Effector memory CD8-positive, alpha-beta T cell (primary cell): ENCODE measurements at places on chromosomes 12 and 14.

- DNase-seq, result no peak
These were observed 40.4 kb upstream of the SYCP3 start for GRCh38 chr12:101779626-101780025.

DNA sequence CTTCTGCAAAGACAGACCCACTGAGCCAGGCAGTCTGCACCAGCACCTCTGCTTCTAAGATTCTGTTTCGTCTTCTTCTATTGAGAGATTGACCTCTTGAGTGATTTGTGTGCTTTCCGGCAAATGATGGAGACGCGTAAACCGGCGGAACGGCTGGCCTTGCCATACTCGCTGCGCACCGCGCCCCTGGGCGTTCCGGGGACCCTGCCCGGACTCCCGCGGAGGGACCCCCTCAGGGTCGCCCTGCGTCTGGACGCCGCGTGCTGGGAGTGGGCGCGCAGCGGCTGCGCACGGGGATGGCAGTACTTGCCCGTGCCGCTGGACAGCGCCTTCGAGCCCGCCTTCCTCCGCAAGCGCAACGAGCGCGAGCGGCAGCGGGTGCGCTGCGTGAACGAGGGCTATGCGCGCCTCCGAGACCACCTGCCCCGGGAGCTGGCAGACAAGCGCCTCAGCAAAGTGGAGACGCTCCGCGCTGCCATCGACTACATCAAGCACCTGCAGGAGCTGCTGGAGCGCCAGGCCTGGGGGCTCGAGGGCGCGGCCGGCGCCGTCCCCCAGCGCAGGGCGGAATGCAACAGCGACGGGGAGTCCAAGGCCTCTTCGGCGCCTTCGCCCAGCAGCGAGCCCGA is 703 bp downstream of the ASCL4 start:
- DNase-seq, result no peak

- DNase-seq, result no peak
These were observed 17.3 kb downstream of the IRF2BPL start for GRCh38 chr14:77011245-77011644.

DNA sequence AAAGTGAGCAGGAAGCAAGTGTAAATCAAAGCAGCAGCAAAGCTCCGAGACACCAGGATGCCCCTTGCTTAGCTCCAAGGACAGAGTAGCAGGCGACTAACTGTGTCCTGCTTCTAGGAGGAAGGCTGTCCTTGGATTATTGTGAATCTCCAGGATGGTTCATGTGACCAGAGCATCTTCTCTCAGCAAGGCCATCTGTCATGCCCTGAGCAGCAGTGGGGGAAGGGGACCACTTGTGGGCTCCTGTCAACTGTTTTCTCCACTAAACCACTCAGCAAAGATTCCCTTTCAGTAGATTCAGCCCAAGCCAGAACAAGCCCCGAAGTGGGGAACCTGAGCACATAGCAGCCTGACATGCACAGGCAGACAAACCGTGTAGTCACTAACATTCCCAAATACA is 19.4 kb downstream of the MAP3K9 start:
- no peak for DNase-seq

DNA sequence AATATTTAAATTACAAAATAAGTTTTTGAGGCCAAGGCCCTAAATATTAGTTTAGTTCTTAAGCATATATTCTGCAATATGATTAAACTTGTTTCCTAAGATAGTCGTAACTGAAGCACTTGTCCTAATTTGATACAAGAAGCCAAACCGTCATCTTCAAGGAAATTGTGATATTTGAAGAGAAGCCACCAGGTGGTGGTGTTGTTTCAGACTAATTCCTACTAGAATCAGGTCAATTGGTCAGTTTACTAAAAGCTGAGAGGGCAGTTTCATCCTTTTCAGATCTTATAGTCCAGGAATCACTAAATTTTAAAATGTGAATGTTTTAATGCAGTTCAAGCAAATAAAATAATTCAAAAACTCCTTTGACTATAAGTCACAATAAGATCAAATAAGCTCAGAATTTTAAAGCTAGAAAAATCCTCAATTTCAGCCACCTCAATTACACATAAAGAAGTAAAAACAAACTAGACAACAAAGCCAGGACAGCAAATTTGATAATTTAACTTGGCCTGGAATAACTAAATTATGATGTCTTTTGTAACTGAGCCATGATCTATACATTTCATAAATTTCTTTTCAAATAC is 7.1 kb upstream of the ARL1 start:
- no peak for DNase-seq

- DNase-seq, result no peak
These were observed 49.2 kb downstream of the FBXL14 start for GRCh38 chr12:1544996-1545700.

GRCh38 chr12:106767206-106767605 is 7.3 kb upstream of the RIC8B start:
- DNase-seq, result no peak

DNA sequence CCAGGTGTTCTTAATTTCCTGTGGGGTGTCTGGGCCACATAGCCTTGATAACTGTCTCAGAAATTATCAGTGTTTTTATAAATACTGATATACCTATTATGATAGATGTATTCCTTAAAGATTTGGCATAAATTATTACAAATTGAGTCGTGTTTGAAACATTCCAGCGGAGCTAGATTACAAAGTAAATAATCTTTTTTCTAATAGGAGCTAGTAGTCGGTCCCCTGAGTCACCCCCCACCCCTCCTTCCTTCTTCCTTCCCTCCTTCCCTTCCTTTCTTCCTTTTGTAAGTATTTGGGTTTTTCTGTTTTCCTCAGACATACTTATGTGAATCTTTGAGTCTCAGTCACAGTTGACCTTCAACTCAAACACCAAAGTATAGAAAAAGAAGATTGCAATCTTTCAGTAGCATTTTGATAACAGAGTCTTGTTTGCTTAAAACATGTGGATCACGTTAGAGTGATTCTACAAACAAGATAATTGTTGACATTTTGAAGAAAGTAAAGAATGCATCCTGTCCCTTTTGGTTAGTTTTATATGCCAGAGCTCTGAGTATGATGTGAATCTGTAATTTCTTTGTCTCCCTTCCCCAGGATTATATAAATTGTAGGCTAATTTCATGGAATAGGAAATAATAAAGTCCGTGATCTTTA is 264.0 kb downstream of the FUT8 start:
- no peak for DNase-seq

DNA sequence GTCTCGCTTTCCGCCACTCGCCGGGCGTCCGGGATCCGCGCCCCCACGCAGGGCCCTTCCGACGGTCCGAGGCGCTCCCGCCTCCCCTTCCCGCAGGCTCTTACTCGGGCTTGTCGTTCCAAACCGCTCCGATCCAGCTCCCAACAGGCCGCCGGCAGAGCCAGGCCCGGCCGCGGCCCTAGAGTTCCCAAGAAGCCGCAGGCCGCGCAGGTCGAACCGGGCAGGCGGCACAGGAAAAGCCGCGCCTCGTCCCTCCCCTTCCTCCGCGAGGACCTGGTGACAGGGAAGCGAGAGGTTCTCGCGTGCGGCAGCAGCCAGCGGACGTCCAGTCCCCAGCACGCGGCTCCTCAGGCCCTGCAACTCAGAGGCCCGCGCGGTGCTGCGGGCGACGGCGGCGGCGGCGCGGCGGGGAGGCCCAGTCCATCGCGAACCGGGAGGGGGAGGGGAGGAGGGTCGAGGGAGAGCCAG is 272 bp downstream of the HECTD1 start:
- no peak for DNase-seq

DNA sequence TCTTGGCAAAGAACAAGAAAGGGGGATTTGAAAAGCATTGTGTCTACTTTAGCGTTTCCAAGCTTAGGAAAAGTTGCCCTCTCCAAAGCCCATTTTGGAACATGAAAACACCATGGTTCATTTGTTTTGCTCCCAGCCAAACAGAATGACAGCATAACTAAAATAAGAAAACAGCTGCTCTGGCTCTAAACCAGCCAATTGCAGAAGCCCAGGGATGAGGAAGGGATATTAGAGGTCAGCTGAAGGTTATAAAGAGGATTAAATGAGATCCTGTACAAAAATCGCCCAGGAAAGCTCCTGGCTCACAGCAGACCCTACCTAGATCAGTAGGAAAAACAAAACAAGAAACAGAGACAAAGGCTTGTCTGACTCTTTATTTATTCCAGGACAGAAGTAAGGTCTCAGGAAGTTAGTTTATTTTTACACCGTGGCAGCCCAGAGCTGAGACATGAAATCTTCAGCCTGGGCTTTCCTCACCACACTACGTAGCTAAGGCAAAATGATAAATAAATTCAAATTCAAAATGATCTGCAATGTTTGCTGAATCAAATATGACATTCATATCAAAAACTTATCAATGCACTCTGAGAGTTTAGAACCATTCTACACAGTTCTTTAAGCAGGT is 25.9 kb downstream of the SPX start:
- no peak for DNase-seq
